ENCODE measurements at places on chromosomes 6 and 20.

- no peak for DNase-seq
Observed at GRCh38 chr20:60806824-60807223, 445.2 kb upstream of the CDH4 start.

DNA sequence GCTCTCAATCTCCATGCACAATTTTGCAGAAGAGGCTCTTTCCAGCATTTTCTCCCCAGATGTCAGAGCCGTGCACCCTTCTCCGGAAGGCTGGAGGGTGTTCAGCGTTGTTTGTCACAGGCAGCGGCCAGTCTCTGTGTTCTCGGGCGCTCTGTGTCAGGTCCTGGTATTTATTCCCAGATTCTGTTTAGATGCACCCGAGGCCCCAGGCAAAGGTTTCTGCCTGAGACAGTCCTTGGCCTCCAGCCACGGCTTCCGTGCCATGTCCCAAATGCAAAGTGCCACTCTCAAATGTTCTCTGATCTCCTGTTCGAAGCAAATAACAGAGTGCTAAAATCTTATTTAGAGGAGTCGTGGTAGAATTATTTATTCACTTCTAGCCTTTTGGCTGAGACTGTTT, 140.3 kb upstream of the AGPAT4 start:
- DNase-seq = no peak

- no peak for DNase-seq
Observed at GRCh38 chr20:60591172-60591799, 633.1 kb downstream of the CDH26 start.

DNA sequence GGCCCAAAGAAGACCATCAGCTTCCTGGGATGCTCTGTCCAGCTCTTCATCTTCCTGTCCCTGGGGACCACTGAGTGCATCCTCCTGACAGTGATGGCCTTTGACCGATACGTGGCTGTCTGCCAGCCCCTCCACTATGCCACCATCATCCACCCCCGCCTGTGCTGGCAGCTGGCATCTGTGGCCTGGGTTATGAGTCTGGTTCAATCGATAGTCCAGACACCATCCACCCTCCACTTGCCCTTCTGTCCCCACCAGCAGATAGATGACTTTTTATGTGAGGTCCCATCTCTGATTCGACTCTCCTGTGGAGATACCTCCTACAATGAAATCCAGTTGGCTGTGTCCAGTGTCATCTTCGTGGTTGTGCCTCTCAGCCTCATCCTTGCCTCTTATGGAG, 5.1 kb downstream of the OR2H1 start:
- no peak for DNase-seq

GRCh38 chr6:106773996-106774629, 144.7 kb downstream of the QRSL1 start:
- no peak for DNase-seq

DNA sequence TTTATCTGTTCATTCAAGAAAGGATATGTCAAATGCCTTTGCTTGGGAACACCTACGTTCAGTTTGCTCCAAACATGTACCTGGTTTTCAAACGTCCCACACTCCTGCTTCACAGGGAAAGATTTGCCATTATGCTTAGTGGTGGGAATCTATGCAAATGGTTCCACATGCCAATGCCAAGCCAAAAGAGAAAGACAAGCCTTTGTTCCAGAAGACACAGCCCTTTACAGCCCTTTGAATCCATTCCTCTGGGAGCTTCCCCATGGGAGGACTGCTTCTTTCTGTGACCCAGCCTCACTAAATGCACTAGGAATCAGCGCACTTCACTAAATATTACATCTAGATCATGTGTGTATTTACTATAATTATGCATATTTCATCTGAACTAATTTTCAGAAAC, 619.5 kb downstream of the PRKN start:
- DNase-seq = no peak

Data from stimulated activated CD4-positive, alpha-beta T cell treated with anti-CD3 and anti-CD28 coated beads, Interleukin-1b, Interleukin-23, amount 100 ng/mL, for 1 hour (primary cell).